ENCODE measurements at places on chromosomes 12 and 14.

- no peak for DNase-seq
Observed at GRCh38 chr12:130976171-130976720, 22.5 kb downstream of the ADGRD1 start.

GRCh38 chr14:57389646-57390036, 745 bp upstream of the NAA30 start:
- DNase-seq = no peak

- no peak for DNase-seq
Observed at GRCh38 chr14:71752111-71752738, 180.0 kb upstream of the RGS6 start.

GRCh38 chr14:104927432-104927816, 2.7 kb downstream of the PLD4 start:
- DNase-seq = no peak

DNA sequence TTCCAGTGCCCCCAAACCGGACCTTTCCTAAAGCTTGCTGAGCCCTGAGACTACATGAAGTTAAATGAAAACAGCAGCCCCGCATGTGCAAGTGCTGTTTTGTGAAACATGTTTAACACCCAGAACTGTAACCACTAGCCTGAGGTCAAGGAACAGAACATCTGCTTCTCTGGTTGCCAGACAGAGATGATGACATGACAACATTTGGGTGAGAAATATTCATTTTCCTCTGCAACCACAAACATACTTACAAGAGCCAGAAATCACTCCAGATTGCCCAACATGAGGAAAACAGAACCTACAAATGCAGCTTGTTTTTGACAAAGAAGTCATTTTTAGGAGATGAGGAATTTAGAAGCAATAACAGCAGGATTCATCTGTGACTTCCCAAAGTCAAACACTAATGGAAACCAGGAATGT, 110.4 kb downstream of the BCAT1 start:
- DNase-seq = peak; percentile 92

GRCh38 chr14:94924189-94924588, 154.3 kb upstream of the GSC start:
- DNase-seq = no peak

- DNase-seq = no peak
Observed at GRCh38 chr12:92988622-92989130, 59.6 kb upstream of the EEA1 start.

- no peak for DNase-seq
Observed at GRCh38 chr12:53677016-53677799, 1.3 kb upstream of the ATP5MC2 start.

- no peak for DNase-seq
Observed at GRCh38 chr14:60179431-60179869, 14.3 kb upstream of the DHRS7 start.

GRCh38 chr12:131196220-131196619, 242.5 kb downstream of the ADGRD1 start:
- no peak for DNase-seq

DNA sequence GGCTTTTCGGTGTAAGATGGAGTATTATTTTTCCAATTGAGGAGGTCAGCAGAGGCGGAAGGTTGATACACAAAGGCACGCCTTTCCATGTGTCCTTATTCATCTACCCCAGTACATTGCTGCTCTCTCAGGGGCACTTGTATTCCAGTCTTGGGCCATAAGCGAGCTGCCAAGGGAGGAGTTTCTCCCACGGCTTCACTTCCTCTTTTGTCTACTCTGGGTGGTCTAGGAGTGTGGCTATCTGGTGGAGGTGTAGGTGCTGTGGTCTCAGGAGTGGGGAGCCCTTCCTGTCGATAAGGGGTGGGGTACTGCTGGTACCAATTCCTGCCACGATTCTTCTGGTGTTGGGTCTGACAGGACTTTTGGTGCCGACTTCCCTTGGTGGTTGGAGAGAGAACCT, 73.4 kb downstream of the GAS2L3 start:
- no peak for DNase-seq

DNA sequence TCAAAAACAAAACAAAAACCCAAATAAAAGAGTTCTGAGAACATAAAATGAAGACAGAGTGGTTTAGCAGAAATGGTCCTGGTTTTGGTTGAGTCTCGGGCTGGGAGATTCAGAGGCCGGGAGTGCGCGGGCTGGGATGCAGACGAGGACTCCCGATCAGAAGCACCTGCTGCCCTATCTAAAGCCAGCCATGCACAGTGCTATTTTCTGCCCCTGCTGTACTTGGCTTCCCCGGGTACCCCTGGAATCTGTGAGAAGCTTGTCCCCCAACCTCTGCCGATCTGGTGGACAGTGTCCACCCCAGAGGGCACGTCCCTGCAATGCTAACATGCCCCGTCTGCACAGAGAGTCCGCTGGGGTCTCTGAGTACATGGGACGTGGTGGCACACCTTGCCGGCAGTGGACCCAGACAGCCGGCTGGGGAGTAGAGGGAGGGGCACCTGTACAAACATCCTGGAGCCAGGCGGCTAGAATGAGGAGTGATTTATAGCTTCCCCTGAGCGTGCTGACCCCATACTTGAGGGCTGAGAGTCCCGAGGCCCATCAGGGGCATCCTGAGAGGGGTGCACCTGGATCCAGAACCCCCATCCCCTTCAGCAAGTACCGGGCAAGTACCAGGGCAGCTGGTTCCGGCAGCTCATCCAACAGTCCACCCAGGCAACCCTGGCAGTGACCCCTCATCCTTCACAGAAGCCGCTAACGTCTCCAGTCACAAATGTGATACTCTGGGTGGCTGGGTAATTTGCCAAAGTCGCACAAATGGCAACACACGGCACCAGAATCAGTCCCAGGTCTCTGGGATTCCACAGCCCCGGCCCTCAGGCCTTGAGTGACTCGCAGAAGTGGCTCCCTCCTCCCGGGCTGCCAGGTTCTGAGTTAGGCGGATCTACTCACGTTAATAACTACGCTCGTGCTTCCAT, 37.1 kb downstream of the CHGA start:
- no peak for DNase-seq

GRCh38 chr12:92740411-92740810, 37.6 kb downstream of the PLEKHG7 start:
- DNase-seq = no peak

- no peak for DNase-seq
Observed at GRCh38 chr12:50271724-50272247, 11.5 kb downstream of the LIMA1 start.

- no peak for DNase-seq
Observed at GRCh38 chr14:102819747-102820330, 42.6 kb downstream of the TRAF3 start.

DNA sequence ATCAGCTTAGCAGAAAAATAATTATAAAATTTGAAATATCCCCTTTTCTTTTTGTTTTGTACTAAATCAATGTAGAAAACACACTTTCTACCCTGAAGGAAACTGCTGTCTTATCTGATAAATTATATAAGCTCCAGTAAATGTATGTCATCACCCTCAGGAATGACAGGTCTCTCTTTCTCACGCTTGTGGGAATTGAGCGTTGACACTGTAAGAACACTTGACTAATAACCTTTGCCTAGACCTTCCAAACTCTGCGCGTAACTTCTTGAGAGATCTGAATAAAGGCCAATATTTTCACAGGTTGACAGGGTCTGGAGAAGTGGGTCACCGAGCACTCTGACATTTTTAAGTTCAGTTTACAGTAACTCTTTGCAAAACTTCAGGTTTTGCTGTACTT, 138.5 kb downstream of the BCAT1 start:
- DNase-seq = no peak

DNA sequence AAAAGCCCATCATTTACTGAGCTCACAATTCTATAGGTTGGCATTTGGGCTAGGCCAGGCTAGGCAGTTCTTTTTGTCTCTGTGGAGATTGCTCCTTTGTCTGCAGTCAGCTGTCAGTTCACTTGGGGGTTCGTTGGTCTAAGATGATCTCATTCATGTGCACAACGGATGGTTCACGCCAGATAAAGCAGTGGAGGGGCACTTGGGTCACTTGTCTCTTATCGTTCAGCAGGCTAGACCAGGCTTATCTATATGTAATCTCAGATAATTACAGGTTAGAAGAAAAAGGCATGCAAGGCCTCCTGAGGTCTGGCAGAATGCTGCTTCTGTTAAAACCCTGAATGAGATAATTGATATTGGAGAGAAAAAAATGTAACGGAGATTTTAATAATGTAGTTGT, 119.0 kb upstream of the ATP2B1 start:
- DNase-seq = no peak

- no peak for DNase-seq
Observed at GRCh38 chr12:132169376-132169775, 25.1 kb downstream of the NOC4L start.

- no peak for DNase-seq
Observed at GRCh38 chr12:45475594-45475993, 253.9 kb upstream of the ARID2 start.

DNA sequence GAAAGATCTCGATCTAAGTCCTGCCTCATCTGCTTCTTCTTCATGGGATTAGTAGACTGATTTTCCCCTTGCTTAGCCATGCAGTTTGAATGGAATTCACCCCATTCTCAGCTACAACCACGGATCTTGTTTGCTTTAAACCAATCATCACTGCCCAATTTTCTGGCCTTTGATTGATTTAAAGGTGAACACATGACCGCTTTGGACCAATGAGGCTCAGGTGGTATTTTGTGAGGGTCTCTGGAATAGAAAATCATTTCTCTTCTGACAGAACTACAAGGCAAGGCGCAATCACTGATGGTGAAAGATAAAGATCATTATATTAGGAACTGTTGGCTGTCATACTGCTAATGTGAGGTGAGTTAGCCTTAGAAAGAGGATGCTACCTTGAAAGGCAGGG, 213.0 kb upstream of the PLEKHG7 start:
- DNase-seq = no peak

- no peak for DNase-seq
Observed at GRCh38 chr14:88380405-88380804, 5.1 kb upstream of the SPATA7 start.

DNA sequence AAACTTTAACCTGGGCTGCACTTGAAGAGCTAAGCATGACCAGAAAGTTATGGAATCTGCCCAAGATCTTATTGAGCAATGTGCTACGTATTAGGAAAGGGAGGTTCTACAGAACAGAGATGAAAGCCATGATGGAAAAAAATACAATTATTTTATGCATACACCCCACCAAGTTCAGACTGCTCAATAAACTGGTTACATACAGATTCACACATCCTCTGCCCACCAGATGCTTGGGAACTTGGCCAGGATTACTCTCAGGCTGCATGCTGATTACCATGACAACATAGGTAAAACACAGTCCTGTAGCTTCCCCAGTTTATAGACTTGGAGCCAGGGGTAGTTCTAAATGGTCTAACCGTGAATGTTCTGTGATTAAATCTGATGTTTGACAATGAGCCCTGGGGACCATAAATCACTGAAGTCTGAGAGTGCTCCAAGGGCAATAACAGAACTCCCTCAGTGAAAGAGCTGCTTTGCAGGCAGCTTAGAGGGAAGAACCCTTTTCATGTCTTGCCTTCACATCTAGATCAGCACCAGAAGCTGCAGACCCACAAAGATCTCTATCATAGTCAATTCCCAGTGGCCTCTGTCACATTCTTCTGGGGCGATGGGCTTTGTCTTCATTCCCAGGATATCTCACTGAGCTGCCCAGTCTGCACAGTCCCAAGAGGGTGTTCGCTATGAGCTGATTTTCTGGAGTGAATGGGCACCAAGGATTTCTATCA, 232.2 kb downstream of the EMP1 start:
- DNase-seq = no peak

- DNase-seq = peak; percentile 46
Observed at GRCh38 chr12:10562306-10562933, 51.0 kb downstream of the MAGOHB start.

DNA sequence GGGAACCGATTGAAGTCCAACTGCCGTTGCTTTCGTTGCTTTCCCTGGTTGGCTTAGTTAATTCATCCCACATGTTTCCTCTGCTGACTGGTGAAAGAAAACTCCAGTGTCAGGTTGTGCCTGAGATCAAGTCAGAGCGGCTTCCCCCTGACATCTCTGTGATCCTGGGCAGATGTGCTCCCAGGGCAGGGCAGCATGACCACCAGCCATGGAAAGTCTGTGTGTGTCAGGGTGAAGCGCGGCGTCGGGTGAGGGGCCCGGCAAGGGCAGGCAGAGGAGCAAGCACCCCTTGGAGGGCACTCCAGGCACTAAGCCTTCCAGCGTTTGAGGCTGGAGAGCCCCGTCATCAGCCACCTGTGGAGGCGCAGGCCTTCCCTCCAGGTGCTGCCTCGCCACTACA, 54.5 kb upstream of the IGF1 start:
- no peak for DNase-seq

GRCh38 chr12:79115743-79116142, 251.2 kb downstream of the SYT1 start:
- DNase-seq = no peak

DNA sequence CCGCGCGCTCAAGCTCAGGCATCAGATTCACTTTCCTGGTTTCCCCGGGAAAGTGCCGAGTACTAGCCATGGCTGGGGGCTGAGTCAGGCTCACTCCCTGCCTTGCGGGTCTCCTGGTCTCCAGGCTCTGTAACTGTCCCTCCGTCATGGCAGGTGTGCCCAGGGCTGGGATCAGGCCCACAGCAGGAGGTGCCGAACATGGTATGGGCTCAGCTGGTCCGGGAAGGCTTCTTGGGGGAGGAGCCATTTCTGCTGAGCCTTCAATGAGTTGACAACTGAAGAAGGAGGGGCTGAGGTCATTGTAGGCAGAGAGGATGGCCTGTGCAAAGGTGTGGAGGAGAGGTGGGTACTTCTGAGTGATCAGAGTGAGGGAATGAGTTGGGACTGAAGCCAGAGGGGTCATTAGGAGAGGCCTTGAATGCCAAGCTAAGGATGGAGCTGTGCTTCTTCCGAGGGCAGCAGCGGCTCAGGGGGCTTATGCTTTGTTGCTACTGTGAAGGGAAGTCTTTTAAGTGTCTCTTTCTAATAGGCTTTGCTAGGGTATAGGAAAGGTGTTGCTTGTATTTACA, 769 bp downstream of the EXOC3L4 start:
- DNase-seq = no peak

GRCh38 chr12:66647034-66647691, 31.7 kb downstream of the GRIP1 start:
- DNase-seq = no peak

GRCh38 chr12:103851127-103851526, 10.1 kb upstream of the NT5DC3 start:
- DNase-seq = no peak

- DNase-seq = no peak
Observed at GRCh38 chr14:24238123-24238522, 4.3 kb downstream of the TINF2 start.

DNA sequence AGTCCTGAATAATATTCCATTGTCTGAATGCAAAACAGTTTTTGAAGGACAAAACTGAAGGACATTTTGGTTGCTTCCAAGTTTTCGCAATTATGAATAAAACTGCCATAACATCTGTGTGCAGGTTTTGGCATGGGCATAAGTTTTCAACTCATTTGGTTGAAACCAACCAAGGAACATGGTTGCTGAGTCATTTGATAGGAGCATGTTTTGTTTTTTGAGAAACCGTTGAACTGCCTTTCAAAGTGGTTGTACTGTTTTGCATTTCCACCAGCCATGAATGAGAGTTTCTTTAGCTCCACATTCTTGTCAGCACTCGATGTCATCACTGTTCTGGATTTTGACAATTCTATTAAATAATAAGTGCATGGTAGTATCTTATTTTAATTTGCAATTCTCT, 23.0 kb upstream of the GSG1 start:
- peak; percentile 25 for DNase-seq

GRCh38 chr14:57833323-57833722, 32.6 kb downstream of the SLC35F4 start:
- DNase-seq = peak; percentile 6

Measured in activated CD4-positive, alpha-beta T cell treated with anti-CD3 and anti-CD28 coated beads, Interleukin-2, amount 50 U/mL, for 16 hours (primary cell).